Right renal cortex interstitium (tissue), 3 donors: ENCODE measurements at places on chromosomes 2 and 18. TPM values are rescaled to one million over a fixed set of nuclear protein-coding genes. Genes with fewer than 3 reads are reported as not detected.

The POTEE gene
- 0.08 TPM for polyA plus RNA-seq

The PTPRN gene
- not detected for polyA plus RNA-seq

The HES6 gene
- polyA plus RNA-seq, result 4.5 TPM

The SULT1C4 gene
- polyA plus RNA-seq, result 42.6 TPM

The AGXT gene
- polyA plus RNA-seq, result not detected

The CYS1 gene
- 96.9 TPM for polyA plus RNA-seq

The NAT8 gene
- 26.7 TPM for polyA plus RNA-seq

The FLACC1 gene
- 2.3 TPM for polyA plus RNA-seq

The SLC16A14 gene
- polyA plus RNA-seq, result 5.0 TPM

The TCF23 gene
- polyA plus RNA-seq, result 0.62 TPM

The ICA1L gene
- 13.6 TPM for polyA plus RNA-seq

The DUSP2 gene
- 2.8 TPM for polyA plus RNA-seq

The ASTL gene
- 0.17 TPM for polyA plus RNA-seq

The RAPGEF4 gene
- 11.2 TPM for polyA plus RNA-seq

The TMEM37 gene
- polyA plus RNA-seq, result 45.0 TPM

The SETBP1 gene
- 32.4 TPM for polyA plus RNA-seq

The DPP4 gene
- 151 TPM for polyA plus RNA-seq

The ZSWIM2 gene
- polyA plus RNA-seq, result not detected

The LRRTM1 gene
- 19.4 TPM for polyA plus RNA-seq

The ITPRIPL1 gene
- 5.5 TPM for polyA plus RNA-seq

The PIEZO2 gene
- 17.6 TPM for polyA plus RNA-seq

The TIA1 gene
- 517 TPM for polyA plus RNA-seq

The C2orf78 gene
- not detected for polyA plus RNA-seq

The SLC14A1 gene
- polyA plus RNA-seq, result 4.8 TPM

The KCNG3 gene
- polyA plus RNA-seq, result 0.80 TPM

The SLC5A7 gene
- 0.44 TPM for polyA plus RNA-seq

The CCDC142 gene
- polyA plus RNA-seq, result 7.7 TPM

The BCL2 gene
- polyA plus RNA-seq, result 24.7 TPM

The COBLL1 gene
- polyA plus RNA-seq, result 117 TPM

The KCNK3 gene
- 1.6 TPM for polyA plus RNA-seq

The CFAP65 gene
- 0.34 TPM for polyA plus RNA-seq

The CRACDL gene
- 2.5 TPM for polyA plus RNA-seq

The PLB1 gene
- 1.4 TPM for polyA plus RNA-seq

The SP140 gene
- polyA plus RNA-seq, result 0.68 TPM

The LCT gene
- polyA plus RNA-seq, result not detected

The GCG gene
- polyA plus RNA-seq, result not detected

The LRATD1 gene
- 17.2 TPM for polyA plus RNA-seq

The UNC80 gene
- polyA plus RNA-seq, result 1.3 TPM

The MROH2A gene
- polyA plus RNA-seq, result 0.22 TPM

The SRD5A2 gene
- polyA plus RNA-seq, result 0.06 TPM

The DOK1 gene
- polyA plus RNA-seq, result 8.0 TPM

The LYPD6B gene
- 33.7 TPM for polyA plus RNA-seq

The TBR1 gene
- not detected for polyA plus RNA-seq

The LANCL1 gene
- 88.3 TPM for polyA plus RNA-seq

The CYP27C1 gene
- 6.3 TPM for polyA plus RNA-seq

The CYP20A1 gene
- 21.2 TPM for polyA plus RNA-seq

The KIF5C gene
- polyA plus RNA-seq, result 3.8 TPM

The STARD6 gene
- polyA plus RNA-seq, result 0.25 TPM

The GALNT3 gene
- polyA plus RNA-seq, result 14.8 TPM

The RAX gene
- not detected for polyA plus RNA-seq

The CRIM1 gene
- polyA plus RNA-seq, result 91.7 TPM

The RBM44 gene
- 0.29 TPM for polyA plus RNA-seq
